Fibroblast of mammary gland (primary cell): ENCODE measurements at places on chromosomes 3 and 15.

DNA sequence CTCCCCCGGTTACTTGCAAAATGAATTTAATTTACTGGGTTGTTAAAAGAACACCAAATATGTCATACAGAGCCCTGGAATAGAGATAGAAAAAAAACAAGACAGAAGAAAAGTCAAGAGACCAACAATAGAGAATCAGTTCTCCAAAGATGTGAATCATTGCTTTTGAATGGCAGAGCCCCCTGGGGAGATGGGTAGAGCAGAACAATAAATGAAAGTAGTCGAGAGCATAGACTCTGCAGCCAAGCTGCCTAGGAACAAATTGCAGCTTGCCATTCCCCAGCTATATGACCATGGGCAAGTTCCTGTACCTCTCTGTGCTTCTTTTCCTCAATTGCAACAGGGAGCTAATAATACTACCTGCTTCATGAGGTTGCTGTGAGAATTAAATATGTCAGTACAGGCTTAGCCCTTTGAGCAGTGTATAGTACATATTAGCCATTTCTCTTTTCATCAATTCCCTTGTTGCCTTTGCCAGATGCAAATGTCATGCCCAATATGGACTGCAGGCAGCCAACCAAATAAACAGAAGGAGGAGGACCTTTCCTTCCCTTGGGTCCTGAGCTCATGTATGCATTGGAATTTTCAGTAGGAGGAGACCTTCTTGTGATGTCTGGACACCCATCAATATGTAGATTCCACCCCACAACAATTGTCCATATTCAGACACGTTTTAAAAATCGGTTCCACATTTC, 25.0 kb upstream of the BFSP2 start:
- DNase-seq: no peak

DNA sequence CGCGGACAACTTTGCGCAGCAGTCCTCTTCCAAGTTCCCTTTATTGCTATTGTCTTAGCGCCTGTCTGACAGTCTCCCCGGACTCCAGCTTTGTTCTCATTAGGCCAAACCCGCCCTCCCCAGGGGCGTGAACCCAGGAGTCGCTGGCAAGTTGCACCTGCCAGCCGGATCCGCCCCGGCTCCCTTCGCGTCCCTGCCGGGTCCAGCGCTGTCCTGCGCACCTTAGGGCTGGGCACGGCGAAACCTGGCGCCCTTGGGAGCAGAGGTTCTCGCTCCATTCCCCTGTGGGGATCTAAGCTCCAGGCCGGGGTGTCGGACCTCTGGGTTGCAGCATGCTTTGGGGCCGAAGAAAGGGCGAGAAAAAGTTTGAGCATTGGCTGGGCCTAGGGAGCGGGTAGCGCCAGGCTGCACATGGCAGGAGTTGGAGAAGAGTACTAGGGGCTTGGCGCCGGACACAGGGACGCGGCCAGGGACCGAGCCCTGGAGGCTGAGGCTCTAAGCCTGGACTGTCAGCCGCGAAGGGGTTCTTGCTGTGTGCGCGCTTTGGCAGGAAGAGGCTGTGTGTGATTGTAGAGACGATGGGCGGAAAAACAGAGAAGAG, 335.1 kb upstream of the THRB start:
- DNase-seq: no peak

DNA sequence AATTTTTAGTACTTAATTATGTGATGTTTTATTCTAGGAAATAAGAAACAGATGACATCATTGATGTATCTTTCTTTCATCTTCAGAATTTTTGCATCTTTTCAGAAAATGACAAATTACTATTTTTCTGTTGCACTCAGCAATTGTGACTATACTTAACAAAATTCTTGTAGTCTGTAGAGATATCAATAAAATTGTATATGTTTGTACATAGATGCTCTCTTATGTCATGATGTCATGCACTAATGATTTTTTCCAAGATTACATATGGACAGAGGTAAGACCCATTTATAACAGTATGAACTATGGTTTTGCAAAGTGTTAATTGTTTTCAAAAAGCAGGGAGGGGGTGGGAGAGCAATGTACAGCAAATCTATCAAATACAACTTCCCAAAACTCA, 121.2 kb downstream of the POLQ start:
- no peak for DNase-seq

DNA sequence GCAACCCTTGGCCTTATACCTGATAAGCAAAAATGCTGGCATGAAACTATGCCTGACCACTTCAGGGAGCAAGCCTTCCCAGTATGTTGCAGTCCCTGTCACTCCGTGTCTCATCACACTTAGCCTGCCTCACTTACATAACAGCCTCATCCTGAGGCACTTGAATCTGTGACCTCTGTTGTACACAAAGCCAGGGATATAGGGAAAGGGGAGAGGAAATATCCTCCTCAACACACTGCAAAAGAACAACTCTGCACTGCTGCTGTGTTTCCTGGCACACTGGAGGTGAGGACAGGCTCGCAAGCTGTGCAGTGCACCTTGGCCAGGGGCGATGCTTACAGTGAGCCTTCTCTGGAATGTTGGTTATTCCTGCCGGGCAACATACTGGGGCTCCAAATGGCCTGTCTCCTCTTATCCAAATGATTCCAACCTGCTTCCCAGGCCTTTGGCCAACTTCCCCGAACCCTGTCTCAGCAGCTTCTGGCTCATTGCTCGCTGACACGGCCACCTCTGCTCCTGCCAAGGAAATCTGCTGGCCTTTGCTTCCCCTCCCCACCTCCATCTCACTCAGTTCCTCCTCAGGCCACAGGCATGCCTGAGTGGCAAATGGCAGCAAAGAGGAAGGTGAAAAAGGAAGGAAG, 109.2 kb downstream of the CD47 start:
- DNase-seq: peak; percentile 25

DNA sequence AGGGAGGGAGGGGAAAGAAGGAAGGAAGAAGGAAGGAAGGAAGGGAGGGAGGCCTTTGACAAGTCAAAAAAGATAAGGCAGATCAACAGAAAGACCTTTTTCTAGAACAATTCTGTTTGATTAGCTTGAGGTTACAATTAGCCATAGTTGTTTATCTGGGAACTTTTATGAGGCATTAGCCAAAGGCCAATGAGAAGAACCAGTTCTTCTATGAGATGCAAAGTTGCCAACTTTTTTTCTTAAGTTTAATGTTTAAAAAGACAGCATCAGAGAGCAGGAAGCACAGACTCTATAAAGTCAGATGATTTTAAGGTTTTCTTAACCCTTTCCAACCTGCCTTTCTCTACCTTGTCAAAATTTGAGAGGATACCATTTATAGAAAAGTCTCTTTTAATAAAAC, 301.3 kb upstream of the NR2F2 start:
- no peak for DNase-seq

DNA sequence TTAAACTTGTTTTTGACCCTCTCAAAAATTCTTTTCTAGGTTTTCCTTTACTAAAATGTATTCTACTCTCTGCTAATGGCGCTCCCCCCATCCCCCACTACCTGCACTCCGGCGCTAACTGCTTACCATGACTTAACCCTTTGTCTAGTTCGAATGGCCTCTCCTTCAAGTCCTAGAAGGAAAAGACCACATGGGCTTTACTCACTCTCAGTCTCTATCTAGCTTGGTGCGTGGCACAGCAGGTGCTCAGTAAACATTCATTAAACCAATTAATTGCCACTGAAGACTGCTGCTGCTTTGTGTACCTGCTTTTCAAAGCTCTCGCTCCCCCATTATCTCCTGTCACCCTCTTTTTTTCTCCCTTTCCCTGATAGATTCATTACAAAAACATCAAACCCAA, 457.7 kb upstream of the THRB start:
- DNase-seq: no peak

- no peak for DNase-seq
Observed at GRCh38 chr15:80967451-80967850, 22.2 kb downstream of the MESD start.
